ENCODE measurements at places on chromosomes 11 and 22.

- no peak for DNase-seq
Observed at GRCh38 chr11:45021692-45022141, 71.0 kb upstream of the TP53I11 start.

DNA sequence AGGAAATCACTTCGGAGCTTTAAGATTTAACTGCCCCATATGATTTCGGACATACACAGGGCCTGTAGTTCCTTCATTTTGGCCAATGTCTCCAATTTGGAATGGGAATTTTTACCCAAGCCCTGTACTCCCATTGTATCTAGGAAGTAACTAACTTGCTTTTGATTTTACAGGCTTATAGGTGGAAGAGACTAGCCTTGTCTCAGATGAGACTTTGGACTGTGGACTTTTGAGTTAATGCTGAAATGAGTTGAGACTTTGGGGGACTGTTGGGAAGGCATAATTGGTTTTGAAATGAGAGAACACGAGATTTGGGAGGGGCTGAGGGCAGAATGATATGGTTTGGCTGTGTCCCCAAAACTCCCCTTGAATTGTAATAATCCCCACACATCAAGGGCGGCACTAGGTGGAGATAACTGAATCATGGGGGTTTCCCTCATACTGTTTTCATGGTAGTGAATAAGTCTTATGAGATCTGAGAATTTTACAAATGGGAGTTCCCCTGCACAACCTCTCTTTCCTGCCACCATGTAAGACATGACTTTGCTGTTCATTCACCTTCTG is 130.5 kb downstream of the LARGE1 start:
- no peak for DNase-seq

- DNase-seq, result no peak
Observed at GRCh38 chr11:87966216-87966615, 209.0 kb downstream of the RAB38 start.

DNA sequence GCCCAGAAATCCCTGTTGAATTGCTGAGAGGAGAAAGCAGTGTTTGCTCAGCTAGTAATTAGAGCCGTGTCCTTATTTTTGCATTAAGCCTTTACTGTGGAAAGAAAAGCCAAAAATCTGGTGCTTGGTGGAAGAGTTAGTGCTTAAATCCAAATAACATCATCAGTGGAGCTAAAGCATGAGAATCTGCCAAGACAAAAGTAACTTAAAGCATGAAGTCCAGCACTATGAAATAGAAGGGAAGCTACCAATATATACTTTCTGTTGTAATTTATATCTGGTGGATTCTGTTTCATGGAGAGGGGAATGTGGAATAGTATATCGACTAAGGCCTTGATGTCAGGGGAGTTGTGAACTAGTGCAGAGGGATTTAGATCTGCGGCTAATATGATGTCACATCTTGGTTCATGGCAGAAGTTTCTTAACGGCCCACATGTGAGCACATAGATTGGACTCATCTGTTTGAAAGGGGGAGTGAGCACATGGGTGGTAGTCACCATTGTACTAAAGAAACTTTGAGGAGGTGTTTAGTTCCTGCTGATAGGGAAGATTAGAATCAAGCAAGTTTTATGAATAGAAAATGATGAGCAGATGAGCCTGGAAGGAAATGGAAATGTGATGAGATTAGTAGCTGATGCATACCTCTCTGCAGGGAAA is 224.4 kb upstream of the MTNR1B start:
- DNase-seq, result no peak

DNA sequence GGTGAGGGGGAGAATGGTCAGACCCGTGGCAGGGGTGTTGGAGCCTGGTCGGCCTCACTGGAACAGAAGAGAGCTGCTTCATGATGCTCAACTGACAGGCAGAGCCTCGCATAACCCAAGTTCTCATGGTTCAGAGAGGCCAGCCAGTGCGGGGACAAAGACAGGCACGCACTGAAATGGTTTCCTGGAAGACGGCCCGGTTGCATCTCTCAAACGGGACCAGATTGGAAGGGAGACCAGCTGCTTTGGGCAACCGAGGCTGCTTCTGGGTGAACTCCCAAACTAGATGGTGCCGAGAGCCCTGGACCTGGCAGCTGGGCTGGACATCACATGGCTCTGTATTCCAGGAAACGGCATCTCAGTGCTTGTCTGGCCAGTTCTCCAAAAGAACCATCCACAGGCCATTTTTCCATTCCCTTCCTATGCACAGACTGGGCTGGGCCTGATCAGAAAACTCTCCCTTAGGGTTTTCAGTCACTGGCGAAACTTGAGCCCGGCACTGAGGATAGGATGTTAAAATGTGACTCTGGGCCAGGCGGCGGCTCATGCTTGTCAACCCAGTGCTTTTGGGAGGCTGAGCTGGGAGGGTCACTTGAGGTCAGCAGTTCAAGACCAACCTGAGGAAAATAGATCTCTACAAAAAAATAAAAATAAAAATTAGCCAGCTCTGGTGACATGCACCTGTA is 80.1 kb upstream of the PRODH start:
- no peak for DNase-seq

GRCh38 chr11:62556875-62557631 is 10.4 kb upstream of the AHNAK start:
- DNase-seq, result no peak

- DNase-seq, result no peak
Observed at GRCh38 chr11:16392616-16393015, 36.3 kb upstream of the SOX6 start.

DNA sequence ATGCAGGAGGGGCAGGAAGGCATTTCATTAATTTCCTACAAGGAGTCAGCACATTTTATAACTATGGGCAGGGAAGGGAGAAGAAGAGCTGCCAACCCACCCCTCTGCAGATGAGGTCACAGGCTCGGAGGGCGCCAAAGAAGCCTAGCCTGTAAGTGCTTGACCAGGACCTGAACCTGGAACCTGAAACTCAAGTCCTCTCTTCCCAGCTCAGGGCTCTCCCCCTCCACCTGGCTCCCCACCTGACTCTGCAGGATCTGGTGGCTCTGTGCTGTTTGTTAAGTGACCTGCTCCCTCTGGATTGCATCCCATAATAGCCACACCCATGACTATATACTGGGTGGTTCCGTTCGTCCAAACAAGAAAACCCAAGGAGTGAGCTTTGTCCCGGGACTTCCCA is 27.3 kb downstream of the SCGB1A1 start:
- DNase-seq, result no peak

DNA sequence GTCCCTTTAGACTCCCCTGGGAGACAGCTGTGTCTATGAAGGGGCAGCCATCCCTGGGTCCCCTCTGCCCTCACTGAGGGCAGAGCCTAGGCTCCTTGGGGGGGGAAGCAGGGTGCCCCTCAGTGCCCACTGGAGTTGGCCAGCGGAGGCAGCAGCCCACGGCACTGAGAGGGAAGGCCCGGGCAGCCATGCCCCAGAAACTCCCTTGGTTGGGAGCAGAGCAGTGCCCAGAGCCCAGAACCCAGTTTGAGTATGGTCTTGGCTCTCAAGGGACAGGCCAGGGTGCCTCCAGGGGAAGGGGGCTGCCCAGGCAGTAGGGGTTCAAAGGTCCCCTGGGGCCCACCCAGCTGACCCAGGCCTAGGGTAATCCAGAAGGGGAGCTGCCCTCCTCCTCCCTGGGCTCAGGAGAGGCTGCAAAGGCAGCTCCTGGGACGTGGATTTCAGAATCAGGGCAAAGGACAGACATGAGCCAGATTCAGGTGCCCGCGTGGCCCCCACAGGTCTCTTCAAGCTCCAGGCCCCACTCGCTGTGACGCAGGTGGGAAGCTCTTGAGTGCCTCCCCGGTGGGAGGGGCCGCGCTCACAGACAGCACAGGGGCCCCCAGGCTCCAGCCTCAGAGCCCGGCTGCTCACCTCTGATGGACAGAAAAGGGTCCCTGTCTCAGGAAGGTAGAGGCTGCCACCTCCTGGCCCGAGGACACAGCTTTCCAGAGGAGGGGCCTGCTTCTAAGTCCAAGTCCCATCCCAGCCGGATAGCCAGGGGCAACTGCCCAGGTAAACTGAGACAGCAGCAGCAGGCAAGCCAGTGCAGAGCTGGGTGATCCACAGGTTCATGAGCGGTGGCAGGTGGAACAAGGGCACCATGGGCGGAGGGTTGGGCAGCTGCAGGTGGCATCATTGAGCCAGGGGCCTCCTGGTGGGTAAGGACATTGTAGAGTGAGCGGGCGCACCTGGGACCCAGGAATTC is 2.6 kb downstream of the C11orf21 start:
- no peak for DNase-seq

GRCh38 chr11:65720211-65720934 is at the start of gene RNASEH2C:
Gene RNASEH2C (minus strand): TSS chr11:65720798. CDS start chr11:65720758, 40 bp downstream.
- peak; percentile 73 for DNase-seq

DNA sequence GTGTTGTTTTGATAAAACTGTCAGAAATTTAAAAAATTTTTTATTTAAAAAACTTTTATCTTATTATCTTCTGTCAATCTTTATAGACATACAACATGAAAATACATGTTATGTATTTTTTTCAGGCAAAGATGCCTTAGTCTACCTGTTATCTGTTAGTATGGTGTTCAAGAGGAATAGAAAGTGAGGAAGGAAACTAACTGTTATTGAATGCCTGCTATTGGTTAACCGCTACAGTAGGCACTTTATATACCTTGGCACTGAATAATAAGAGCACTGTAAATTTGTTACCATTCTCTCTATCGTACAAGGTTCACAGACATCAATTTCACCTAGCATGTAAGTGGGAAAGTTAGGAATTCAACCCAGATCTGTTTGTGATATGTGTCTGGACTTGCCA is 272.1 kb upstream of the CCDC90B start:
- no peak for DNase-seq

GRCh38 chr11:17635551-17635938 is 83.8 kb upstream of the MYOD1 start:
- DNase-seq, result no peak

DNA sequence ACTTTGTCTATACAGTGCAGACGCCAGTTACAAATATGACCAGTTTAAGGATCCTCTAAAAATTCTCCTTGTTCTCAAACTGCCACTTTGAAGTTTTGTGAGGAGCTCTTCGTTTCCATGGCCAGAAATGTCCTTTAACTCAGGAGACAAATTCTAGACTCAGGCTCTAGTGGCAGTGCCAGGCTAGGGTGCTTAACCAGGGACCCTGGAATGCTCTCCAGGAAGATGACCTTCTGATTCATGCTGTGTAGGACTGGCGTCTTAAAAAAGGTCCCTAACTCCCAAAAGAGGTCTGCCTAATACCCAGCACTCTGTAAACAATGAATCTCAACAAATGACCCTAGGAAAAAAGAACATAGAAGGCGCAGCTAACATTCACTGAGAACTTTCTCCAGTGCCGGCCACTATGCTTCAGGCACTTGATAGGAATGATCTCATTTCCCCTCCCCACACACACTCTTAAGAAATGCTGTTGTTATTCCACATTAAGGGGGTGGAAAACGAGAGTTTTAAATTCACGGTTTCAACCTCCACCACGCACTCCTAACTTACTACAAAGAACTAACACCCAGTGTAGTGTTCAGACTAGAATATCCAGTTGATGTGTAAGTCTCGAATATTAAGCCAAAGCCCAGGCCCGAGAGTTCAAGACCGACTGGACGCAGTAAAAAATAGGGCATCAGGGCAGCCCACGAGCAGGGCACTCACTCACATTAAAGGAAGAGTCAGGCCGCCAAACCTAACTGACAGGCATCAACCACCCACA is 747 bp downstream of the NXF1 start:
- DNase-seq, result no peak

- DNase-seq, result no peak
Observed at GRCh38 chr11:21446939-21447590, 745.8 kb upstream of the ANO5 start.

DNA sequence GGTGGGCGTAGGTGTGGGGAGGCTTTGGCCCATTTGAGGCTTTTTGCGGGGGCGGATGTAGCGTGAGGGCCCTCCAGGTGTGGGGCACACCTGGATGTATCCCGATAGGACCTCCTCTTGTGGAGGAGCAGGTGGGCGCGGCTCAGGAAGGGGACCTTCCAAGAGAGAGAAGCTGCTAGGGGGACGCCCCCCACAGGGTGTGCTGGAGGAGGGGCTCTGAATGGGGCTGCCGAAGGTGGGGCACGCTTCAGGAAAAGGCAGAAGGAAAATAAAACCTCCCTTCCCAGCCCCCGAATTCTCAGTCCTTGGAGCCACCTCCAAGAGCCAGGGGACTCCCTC is 621 bp downstream of the SGSM1 start:
- DNase-seq, result no peak

- no peak for DNase-seq
Observed at GRCh38 chr11:126592496-126593410, 237.3 kb downstream of the ST3GAL4 start.

DNA sequence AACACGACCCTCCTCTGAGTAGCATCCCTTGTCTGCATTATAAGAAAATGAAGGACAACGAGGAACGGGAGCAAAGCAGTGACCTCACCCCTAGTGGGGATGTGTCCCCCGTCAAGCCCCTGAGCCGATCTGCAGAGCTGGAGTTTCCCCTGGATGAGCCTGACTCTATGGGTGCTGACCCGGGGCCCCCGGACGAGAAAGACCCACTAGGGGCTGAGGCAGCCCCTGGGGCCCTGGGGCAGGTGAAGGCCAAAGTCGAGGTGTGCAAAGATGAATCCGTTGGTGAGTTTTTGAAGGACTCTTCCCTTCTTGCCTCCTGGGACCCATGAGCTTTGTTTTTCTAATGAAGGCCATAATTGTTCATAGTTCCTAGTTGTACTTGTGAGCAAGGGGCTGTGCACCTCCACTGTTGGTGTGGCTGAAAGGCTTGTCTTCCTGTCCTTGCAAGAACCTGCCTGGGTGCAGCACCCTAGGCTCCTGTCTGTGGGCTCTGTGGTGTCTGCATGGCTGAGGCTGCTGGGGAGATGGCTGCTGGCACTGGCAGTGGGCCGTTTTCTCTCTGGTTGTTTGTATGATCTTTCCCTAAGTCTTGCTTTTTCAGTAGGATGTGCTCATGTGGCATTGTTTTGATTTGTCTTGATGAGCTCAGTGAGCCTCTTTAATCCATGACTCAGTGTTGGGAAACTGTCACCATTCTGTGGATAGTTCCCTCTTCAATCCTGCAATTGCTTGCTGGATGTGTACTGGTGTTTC is 10.1 kb downstream of the DGCR8 start:
- no peak for DNase-seq
